ENCODE measurements at places on chromosomes 7 and 10.

GRCh38 chr10:78812571-78813318 lies 256.0 kb upstream of the ZMIZ1 start:
- no peak overlapping the region for H3K27ac ChIP-seq
- peaks cover 1% of the 10 kb centered on the region for H3K4me1 ChIP-seq
- no peak overlapping the region for H3K4me3 ChIP-seq
- H3K27me3 ChIP-seq, result no peaks in the 10 kb centered on the region
- no peak for DNase-seq
- H3K36me3 ChIP-seq, result no peaks in the 10 kb centered on the region

DNA sequence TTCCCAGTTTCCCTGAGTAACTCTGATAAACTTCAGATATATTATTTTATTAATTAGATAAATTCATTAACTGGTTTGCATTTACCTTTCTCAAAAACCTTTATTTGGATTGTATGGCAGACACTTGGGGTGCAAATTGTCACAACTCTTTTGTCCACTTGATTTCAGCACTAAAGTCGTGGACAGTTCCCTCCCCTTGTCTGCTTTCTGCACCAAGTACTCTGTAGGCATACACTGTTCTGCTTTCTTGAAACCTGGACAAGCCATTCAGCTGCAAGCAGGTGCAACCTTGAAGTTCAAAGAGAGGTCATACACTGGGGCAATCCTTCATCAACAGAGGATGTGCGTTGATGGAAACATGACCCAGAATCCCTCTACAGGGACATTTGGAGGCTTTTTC lies 162.9 kb downstream of the ARL5B start:
- no peak overlapping the region for H3K27ac ChIP-seq
- no peak overlapping the region for H3K4me3 ChIP-seq
- no peaks in the 10 kb centered on the region for H3K4me1 ChIP-seq
- H3K36me3 ChIP-seq, result no peaks in the 10 kb centered on the region
- H3K27me3 ChIP-seq, result no peaks in the 10 kb centered on the region

DNA sequence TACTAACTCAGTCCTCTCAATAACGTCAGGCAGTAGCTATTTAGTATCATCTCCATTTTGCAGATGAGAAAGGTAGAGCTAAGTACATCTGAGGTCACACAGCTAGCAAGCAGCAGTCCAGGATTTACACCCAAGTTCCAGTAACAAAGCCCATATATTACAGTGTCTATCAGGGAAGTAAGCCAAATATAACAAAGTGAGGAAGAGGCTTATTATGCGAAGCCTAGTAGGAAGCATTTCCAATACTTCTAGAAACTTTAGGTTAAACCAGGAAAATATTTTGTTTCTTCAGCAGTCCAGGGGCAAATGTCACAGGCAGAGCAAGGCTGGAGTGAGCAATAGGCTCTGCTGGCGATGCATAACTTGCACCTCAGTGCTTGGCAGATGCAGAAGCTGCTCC lies 53.9 kb downstream of the NOC3L start:
- no peak overlapping the region for H3K27ac ChIP-seq
- DNase-seq, result no peak
- H3K27me3 ChIP-seq, result no peaks in the 10 kb centered on the region
- no peak overlapping the region for H3K4me3 ChIP-seq
- peaks cover 3% of the 10 kb centered on the region for H3K36me3 ChIP-seq
- no peaks in the 10 kb centered on the region for H3K4me1 ChIP-seq

GRCh38 chr7:96739609-96740008 lies 30.0 kb upstream of the SEM1 start:
- H3K4me3 ChIP-seq, result no peak overlapping the region
- H3K27ac ChIP-seq, result no peak overlapping the region
- no peaks in the 10 kb centered on the region for H3K36me3 ChIP-seq
- no peak for DNase-seq

GRCh38 chr7:148395990-148396716 lies 194.4 kb upstream of the C7orf33 start:
- H3K4me1 ChIP-seq, result peaks cover 18% of the 10 kb centered on the region
- H3K27ac ChIP-seq, result no peak overlapping the region
- H3K27me3 ChIP-seq, result no peaks in the 10 kb centered on the region
- no peaks in the 10 kb centered on the region for H3K36me3 ChIP-seq

- no peak overlapping the region for H3K27ac ChIP-seq
- peaks cover 44% of the 10 kb centered on the region for H3K4me1 ChIP-seq
- no peak for DNase-seq
- H3K27me3 ChIP-seq, result no peaks in the 10 kb centered on the region
- H3K4me3 ChIP-seq, result no peak overlapping the region
Measured at GRCh38 chr7:5437987-5438386, 14.4 kb upstream of the TNRC18 start.

GRCh38 chr7:17663061-17663675 lies 277.1 kb downstream of the SNX13 start:
- no peak overlapping the region for H3K4me3 ChIP-seq
- DNase-seq, result no peak
- no peaks in the 10 kb centered on the region for H3K36me3 ChIP-seq

- no peak overlapping the region for H3K27ac ChIP-seq
- DNase-seq, result no peak
- no peaks in the 10 kb centered on the region for H3K4me1 ChIP-seq
- H3K36me3 ChIP-seq, result no peaks in the 10 kb centered on the region
- no peaks in the 10 kb centered on the region for H3K27me3 ChIP-seq
Measured at GRCh38 chr10:81914736-81915503, 39.9 kb downstream of the NRG3 start.

GRCh38 chr10:62384057-62384446 lies 9.9 kb downstream of the ZNF365 start:
- H3K4me3 ChIP-seq, result no peak overlapping the region
- H3K27ac ChIP-seq, result no peak overlapping the region
- no peaks in the 10 kb centered on the region for H3K4me1 ChIP-seq
- no peaks in the 10 kb centered on the region for H3K36me3 ChIP-seq
- no peak for DNase-seq

GRCh38 chr10:127117125-127117524 lies 79.3 kb downstream of the INSYN2A start:
- H3K27me3 ChIP-seq, result no peaks in the 10 kb centered on the region

- no peaks in the 10 kb centered on the region for H3K27me3 ChIP-seq
- peaks cover 36% of the 10 kb centered on the region for H3K4me1 ChIP-seq
- H3K4me3 ChIP-seq, result no peak overlapping the region
- H3K27ac ChIP-seq, result no peak overlapping the region
- no peak for DNase-seq
Measured at GRCh38 chr10:77841711-77842375, 84.7 kb downstream of the DLG5 start.

DNA sequence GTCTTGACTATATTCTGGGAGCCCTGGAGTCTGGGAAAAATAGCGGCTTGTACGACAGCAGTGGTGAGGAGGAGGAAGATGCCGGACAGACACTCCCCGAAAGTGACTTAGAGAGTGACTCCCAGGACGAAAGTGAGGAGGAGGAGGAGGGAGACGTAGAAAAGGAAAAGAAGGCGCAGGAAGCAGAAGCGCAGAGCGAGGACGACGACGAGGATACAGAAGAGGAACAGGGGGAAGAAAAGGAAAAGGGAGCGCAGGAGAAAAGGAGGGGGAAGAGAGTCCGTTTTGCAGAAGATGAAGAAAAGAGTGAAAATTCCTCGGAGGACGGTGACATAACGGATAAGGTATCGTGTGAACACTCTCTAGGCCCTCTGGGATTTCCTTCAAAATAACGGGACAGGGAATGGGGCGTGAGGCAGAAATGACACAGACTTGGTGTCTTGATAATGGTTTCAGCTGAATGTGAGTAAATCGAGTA lies 908 bp downstream of the NOM1 start:
- no peak for DNase-seq
- peaks cover 37% of the 10 kb centered on the region for H3K36me3 ChIP-seq
- H3K4me1 ChIP-seq, result peaks cover 17% of the 10 kb centered on the region

- H3K27ac ChIP-seq, result no peak overlapping the region
- no peaks in the 10 kb centered on the region for H3K36me3 ChIP-seq
- H3K27me3 ChIP-seq, result no peaks in the 10 kb centered on the region
- no peak overlapping the region for H3K4me3 ChIP-seq
- DNase-seq, result no peak
- no peaks in the 10 kb centered on the region for H3K4me1 ChIP-seq
Measured at GRCh38 chr7:109059089-109059488, 489.4 kb downstream of the DNAJB9 start.

DNA sequence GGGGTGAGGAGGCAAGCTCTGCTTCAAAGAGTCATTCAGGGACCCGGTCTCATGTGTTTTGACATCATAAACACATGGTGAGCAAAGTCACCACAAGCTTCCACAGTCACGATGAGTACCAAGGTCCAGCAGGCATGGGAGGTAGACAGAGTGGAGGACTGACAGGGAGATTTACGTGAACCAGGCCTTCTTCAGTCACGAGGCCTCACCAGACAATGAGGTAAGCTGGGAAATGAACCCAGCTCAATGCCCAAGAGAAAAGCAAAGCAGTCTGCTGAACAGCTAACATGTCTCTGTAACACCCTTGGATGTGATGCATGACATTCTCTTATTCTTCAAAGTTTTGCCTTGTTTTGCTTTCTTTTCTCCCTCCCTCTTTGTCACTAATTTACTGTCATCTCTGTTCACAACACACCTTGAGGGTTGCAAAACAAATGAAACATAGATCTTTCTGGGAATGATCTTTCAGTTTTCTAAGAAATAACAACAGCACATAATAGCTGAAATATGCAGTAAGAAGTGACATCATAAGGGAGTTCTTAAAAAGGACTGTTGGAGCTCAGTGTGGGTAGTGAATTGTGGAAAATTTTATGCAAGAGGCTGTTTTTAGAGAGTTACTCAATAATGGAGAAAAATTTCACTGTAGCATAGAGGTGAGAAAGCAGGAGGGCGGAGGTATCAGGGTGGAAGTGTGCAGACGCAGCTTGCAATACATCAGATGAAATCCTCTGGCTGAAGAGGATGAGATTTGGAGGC lies 9.0 kb downstream of the PPP1R17 start:
- H3K27ac ChIP-seq, result no peak overlapping the region
- no peaks in the 10 kb centered on the region for H3K4me1 ChIP-seq
- no peaks in the 10 kb centered on the region for H3K36me3 ChIP-seq
- no peak overlapping the region for H3K4me3 ChIP-seq

- H3K4me3 ChIP-seq, result no peak overlapping the region
- no peaks in the 10 kb centered on the region for H3K27me3 ChIP-seq
- no peaks in the 10 kb centered on the region for H3K36me3 ChIP-seq
- no peak overlapping the region for H3K27ac ChIP-seq
- H3K4me1 ChIP-seq, result peaks cover 54% of the 10 kb centered on the region
Measured at GRCh38 chr10:86962136-86962980, 4.0 kb downstream of the SNCG start.
